ENCODE measurements at places on chromosomes 3 and 15.

DNA sequence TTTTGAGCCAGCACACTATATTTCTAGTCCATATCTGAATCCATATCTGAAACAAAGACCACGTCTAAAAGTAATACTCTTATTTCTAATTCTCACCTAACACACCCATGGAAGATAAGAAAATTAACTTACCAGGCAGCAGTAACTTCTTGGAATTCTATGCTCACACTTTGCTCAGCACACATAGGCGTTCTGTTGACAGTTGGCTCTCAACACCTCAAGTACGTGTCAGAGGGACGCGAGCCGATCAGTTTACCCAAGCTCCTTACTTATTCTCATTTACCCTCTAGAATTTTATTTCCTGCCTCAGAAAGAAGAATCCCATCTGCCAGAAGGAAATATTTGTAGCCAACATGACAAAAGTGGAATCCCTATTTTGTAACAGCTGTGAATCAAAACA, 911.9 kb downstream of the FHIT start:
- DNase-seq: no peak

DNA sequence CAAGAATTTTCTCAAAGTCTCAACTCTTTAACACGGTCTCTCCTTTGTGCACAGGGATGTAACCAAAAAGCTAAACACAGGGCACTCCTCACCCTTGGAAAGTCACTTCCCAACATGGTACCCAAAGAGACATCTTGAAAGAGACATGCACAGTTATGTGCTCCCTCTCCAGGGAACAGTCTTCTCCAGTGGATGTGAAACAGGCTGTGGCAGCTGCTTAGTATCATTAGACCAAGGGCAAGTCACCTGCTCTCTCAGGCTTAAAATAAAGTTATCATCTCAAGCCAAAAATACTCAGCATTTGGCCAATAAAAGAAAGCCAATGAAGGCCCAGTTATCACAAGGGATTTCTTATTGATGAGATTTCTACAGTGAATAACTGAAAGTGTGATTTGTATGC, 128.3 kb downstream of the WDR76 start:
- no peak for DNase-seq

GRCh38 chr3:21825684-21826083, 74.7 kb upstream of the ZNF385D start:
- DNase-seq: no peak

- DNase-seq: no peak
These were observed 569 bp downstream of the TMEM266 start for GRCh38 chr15:76060118-76060989.

GRCh38 chr3:45950686-45951600, 7.7 kb downstream of the CXCR6 start:
- no peak for DNase-seq

- no peak for DNase-seq
These were observed 305.0 kb upstream of the TPM1 start for GRCh38 chr15:62737551-62737950.

- DNase-seq: no peak
These were observed 23.3 kb downstream of the WWTR1 start for GRCh38 chr3:149634573-149634972.

GRCh38 chr3:114958930-114959329, 188.2 kb downstream of the ZBTB20 start:
- DNase-seq: no peak

DNA sequence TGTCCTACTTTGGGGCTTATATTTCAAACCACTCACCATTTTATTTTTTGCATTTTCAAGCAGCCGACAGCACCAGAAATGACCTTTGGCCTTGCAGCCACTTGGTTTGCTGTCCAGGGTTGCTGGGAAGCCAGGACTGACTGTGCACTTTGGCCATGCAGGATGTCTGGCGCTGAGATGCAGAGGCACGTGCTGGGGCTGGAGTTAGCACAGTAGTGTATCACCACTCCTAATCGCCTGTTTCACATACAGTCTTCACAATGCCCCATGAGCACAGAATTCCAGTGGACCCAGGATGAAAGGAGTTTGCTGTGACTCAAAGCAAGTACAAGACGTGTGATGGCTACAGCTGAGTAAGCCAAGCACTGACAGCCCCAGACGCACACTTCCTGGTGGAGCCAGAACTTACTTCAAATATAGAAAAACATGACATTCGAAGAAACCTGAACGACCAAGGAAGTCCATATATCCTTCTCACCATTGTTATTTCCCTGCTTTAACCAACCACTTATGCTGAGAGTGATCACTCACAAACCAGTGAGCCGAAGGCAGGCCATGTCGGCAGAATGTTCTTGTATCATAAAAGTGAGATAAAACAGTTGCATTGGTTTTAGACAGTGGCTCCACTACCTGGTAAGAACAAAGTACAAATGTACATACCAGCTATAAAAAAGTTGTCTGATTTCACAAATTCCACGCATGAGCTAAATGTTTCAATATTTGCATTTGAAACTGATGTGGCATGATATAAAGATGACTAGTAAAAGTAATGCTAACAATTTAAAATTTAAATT, 16.0 kb downstream of the OCA2 start:
- DNase-seq: no peak

GRCh38 chr3:14605744-14606143, 45.8 kb upstream of the CCDC174 start:
- DNase-seq: no peak

- DNase-seq: peak; percentile 42
These were observed 30.1 kb upstream of the SPTSSB start for GRCh38 chr3:161401389-161401788.

DNA sequence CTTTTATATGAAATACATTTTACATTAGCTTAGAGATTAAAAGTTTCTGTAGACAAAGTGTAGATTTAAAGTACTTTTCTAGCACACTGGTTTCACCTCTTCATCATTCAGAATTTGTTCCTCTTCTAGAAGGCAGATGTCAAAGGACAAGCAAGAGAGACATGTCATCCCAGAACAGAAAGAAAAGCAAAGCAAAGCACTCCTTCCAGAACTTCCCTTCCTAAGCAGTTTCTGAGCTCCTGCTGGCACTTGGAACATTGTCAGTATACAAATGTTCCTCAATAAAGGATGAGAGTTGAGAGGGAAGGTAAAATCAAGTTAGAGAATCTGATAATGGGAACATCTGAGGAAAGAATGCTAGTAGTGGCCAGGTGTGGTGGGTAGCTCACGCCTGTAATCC, 26.2 kb downstream of the TMOD3 start:
- no peak for DNase-seq

DNA sequence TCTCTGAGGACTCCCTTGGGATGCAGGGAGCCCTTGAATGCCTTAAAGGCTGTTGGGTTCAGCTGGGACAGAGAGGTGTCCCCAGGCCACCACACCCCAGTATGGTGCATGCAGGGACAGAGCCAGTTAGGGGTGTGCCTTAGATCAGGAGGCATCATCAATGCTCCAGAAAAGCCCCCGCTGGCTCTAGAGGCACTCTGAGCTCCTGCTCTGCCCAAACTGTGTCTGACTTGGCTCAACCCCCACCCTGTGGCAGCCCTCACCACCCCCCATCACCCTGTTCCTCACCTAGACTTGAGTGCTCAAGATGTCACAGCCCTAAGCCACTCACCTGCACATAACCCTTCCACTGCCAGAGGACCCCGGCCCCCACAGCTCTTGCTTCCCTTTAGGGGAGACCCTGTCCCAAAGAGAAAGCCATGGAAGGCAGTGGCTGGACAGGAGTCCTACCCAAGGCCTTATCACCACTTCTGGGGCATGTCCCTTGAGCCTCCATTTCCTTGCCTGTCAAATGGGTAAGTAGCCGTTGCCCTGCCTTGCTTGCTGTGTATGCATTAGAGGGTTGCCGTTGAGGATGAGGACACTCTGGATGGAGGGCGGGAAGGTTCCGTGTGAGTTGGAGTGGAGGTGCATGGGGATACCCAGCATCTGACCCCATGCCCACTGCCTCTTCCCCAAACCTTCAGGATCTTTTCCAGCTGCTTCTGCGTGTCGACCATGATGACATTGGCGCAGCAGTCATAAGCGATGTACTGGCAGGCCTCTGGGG, 41.4 kb downstream of the ACSBG1 start:
- no peak for DNase-seq

DNA sequence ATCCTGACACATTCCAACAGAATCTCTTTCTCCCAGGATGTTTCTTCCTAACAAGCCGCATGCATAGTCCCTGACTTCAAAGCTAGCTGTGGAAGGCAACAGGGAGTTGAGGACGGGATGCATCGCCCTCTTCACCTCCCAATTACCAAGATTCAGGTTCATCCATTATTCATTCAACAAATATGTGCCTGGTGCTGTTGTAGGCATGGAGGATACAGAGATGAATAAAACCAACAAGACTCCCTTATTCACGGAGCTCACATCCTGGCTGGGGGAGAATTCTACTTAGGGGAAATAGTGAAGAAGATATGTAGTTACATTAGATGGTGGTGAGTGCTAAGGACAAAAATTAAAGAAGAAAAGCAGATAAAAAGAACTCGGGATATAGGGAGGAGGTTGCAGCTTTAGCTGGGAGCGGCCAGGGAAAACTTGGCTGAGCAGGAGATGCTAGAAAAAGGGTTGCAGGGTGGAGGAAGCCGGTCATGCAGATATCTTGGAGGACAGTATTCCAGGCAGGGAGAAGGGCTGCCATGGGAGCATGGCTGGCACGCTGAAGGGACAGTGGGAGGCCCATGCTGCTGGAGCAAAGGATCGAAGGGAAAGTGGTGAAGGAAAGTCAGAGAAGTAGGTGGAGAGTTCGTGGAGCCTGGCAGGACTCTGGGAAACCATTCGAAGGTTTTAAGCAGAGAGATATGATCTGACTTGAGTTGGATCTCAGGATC, 5.0 kb downstream of the ITGB5 start:
- DNase-seq: peak; percentile 13

DNA sequence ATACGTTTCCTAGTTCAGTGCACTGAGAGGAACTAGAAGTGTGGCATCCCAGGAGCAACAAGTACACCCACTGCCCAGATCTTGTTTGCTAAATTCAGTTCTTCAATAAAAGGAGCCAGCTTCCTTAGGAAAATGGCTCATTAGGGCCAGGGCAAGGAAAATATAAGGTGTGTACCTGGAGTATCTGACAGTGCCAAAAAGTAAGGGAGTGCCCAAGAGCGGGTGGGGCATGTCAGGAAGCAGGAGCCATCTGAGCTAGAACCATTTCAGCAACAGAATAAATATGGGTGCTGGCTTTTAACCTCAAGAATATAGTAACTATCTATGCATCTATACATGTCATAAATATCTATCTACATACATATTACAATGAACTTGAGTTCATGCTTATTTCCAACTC, 44.1 kb downstream of the SLC41A3 start:
- no peak for DNase-seq

DNA sequence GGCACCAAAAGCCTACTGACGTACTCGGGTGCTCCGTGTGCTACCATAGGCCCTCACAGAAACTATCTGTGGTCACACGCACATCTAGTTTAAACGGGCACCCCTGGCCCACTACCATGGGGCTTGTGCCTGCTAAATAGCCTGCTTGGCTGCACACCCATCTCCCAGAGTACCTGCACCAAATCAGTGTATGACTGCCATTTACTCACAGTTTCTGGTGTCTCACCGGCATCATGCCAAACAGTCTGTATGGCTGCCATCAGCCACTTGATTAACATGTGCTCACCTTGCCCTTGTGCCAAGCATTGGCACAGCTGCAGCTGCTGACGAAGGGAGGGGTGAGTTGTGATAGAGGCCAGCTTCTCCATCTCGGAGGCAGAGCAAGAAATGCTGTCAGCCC, 232.7 kb downstream of the IGSF11 start:
- DNase-seq: no peak

DNA sequence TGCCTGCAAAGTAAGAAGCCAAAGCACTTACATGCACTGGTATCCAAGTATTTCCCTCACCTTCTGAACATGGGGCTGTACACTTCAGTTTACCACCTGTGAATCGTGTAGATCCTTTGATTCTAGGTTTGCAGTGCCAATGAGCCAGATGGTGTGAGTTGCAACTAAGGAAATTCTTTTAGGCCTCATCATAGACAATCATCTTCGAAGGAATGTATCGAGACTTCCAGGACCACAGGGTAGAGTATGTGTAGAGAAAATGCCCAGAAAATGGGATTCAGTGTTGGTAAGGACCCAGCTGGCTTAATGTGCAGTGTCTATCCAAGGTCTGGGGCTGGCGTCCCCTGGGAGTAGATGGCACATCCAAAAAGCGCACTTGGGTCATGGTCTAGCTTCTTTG, 323.2 kb upstream of the TPM1 start:
- peak; percentile 51 for DNase-seq

GRCh38 chr15:63928185-63928842, 94.6 kb upstream of the HERC1 start:
- no peak for DNase-seq

GRCh38 chr3:147410526-147411237, 1.5 kb downstream of the ZIC1 start:
- DNase-seq: peak; percentile 75

DNA sequence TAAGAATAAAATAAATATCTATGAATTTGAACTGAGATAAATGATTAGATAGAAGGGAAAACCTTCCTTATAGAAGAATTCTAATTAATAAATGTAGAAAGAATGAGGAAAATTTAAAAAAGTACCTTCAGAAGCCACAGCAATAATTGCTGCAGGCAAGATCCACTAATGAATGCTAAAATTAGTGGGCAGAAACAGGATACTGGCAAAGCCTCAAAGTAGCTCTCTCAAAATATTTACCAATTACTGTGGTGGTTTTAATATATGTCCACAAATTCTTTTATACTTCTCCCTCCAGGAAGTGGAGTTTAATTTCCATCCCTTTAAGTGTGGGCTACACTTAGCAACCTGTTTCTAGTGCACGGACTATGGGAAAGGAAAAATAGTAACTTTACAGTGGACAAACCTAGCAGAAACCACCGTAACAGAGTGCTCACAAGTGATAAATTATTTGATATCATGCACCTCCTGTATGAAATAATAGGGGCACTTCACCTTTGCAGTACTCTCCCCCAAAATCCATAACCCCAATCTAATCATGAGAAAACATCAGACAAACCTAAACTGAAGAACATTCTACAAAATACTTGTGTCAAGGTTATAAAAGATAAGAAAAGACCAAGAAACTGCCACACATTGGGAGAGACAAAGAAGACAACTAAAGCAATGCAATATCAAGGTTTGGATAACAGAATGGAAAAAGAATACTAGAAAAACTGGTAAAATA, 6.8 kb downstream of the PEAK1 start:
- no peak for DNase-seq

DNA sequence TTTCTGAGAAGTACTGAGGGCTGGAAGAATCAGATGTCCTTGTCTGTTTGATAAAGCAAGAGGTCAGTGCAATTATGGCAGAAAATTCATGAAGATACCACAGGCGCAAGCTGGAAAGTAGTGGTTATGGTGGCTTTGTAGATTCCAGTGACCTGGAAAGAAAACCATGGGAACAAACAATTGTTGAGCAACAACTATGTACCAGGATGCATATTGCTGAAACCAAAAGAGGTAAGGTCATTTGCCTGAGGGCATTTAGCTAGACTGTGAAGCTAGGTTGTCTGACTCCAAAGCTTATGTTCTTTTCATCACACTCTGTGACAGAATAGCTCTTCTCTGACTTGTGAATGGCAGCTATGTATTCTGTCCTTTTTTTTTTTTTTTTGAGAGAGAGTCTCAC, 74.0 kb downstream of the B3GALNT1 start:
- DNase-seq: no peak

DNA sequence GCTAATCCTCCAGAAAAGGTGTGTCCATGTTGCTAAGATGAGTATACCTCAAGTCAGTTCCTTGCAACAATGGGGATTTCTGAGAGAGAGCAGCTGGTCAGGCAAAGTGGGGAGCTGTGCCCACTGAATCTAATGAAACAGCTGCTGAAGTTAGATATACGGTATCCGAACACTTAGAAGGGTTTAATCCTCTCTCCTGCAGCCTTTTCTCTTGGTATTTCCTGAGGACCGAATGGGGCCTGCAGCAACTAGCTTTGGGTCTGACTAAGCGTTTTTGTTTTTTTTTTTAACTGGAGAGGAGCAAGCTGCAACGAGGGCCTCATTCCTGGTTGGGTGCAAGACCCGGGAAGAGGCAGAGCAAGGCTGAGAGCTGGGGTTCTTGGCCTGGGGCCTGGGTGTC, 37.6 kb upstream of the BNC1 start:
- DNase-seq: peak; percentile 67
